Right forelimb (tissue), 1 donor: ENCODE measurements at places on chromosomes 16 and 17.
A peak's percentile ranks its signal among the peaks of the same experiment; 100 is the strongest.

- DNase-seq: no peak
Observed at GRCh38 chr16:320206-320605, 32.3 kb downstream of the AXIN1 start.

GRCh38 chr17:48240562-48241130, 133.1 kb downstream of the SNX11 start:
- DNase-seq: no peak

DNA sequence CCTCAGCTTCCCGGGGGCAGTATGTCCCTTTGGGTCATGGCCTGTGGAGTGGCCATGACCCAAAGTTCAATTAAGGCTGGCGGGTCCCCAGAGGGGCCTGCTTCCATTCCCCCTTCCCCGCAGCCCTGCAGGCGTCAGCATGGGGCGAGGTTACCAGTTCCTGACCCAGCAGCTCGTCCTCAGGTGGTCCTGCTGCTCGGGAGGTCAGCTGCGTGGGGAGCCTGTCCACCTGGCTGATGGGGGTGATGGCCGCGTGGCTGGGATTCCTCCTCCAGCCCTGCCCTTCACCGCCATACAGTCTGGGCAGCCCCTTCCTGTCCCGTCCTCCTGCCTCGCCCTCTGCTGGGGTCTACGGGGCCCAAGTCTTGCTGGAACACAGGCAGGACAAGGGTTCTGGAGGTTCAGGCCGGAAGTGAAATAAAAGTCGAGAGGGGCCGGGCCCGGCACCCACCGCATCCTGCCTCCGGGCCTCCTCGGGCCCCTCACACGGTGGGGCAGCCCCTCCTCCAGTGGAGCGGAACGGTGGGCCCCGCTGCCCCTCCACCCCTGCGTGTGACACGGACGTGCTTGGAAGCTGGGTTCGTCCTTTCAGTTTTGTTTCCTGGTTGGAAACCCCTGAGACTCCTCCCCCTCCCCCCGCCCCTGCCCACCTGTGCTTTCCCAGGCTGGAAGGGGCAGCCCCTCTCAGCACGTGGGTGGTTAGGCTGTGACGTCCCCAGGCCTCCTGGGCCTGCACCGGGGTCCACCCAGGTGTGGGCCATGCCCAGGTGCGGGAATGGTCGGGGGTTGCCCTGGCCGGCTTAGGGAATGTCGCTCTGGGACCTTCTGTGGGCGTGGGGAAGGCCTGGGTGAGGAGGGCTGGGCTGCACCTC, 6.8 kb downstream of the UBALD2 start:
- DNase-seq: no peak

- DNase-seq: no peak
Observed at GRCh38 chr17:59876107-59876506, 16.6 kb downstream of the TUBD1 start.

DNA sequence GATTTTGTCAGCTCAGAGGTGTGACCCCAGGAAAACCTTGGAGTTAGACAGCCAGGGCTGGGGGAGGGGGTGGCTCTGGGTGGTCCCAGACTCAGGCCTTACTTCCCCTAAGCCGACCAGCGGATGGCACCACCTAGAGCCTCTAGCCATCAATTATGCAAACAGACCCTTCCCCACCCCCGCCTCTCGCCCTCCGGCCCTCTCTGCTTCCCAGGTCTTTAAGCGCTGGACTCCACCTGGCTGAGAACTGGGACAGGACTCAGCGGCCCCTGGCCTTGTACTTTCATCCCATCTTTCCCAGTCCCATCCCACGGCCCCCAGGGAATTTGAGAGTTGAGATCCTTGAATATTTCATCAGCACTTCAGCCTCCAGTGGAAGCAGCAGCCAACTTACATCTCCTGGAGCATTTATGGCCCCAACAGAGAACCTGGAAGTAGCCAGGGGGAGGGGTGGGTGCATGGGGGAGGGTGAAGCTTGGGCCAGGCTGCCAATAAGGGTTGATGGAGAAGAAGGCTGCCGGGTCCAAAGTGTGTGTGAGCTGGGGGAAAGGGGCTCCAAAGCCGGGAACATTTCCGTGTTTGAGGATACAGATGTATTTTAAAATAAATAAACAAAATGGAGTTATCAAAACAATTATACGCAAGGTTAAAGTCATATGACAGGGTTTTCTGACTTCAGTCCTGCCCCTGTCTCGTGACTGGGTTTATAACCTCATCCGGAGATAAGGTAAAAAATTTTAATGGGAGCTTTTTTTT, 7.5 kb upstream of the JUP start:
- no peak for DNase-seq

DNA sequence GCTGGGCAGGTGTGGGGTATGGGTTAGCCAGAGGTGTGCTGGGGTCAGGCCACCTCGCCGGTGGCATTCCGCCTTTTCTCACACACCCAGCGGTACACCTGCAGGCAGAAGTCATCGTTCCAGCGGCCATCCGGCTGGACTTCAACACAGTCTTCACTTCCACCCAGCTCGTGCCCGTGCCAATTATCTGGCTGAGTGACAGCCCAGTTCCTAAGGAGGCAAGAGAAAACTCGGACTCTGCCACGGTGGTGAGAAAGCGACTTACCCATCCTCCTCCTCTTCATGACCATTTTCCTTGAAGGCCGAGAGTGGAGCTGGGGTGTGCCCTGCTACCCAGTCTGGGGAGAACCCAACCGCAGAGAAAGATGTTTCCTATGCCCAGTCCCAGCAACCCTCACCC, 13.1 kb downstream of the ASGR2 start:
- DNase-seq: no peak

DNA sequence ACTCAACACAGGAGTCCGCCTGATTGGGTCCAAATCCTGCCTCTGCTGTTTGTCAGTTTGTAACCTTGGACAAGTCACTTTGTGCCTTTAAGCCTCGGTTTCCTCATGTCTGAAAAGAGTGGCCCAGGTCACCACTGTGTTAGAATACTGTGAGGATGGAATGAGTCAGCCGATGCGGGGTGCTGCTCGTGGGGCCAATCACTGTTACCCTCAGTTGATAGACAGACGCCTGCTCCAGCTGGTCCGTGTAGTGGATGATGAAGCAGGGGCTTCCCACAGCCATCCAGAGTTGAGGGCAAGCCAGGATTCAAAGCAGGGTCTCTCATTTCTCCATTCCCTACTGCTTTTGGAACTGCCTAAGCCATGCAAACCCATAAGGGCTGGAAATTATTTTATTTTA, 5.8 kb downstream of the FBXL19 start:
- no peak for DNase-seq

- no peak for DNase-seq
Observed at GRCh38 chr16:66036184-66036583, 330.3 kb upstream of the CDH5 start.

GRCh38 chr17:58535431-58535830, 21.0 kb upstream of the MTMR4 start:
- no peak for DNase-seq

DNA sequence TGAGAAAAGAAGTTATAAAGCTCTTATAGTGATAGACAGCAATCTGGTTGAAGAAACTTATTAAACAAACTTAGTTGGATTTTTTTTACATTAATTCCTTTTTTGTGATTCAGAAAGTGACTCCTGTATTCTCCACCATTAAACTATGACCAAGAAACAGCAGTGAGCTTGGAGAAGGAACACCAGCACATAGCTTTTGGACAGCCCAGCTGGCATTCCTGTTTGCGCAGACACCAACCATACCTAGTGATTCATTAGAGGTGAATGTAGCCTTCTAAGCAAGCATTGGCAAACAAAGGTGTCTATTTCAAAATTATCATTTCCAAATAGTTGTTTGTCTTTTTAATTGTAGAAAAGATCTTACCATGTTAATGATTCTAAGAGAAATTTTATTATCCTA, 94.4 kb downstream of the STXBP4 start:
- no peak for DNase-seq

GRCh38 chr17:35774499-35774898, 13.8 kb downstream of the C17orf50 start:
- peak; percentile 68 for DNase-seq

DNA sequence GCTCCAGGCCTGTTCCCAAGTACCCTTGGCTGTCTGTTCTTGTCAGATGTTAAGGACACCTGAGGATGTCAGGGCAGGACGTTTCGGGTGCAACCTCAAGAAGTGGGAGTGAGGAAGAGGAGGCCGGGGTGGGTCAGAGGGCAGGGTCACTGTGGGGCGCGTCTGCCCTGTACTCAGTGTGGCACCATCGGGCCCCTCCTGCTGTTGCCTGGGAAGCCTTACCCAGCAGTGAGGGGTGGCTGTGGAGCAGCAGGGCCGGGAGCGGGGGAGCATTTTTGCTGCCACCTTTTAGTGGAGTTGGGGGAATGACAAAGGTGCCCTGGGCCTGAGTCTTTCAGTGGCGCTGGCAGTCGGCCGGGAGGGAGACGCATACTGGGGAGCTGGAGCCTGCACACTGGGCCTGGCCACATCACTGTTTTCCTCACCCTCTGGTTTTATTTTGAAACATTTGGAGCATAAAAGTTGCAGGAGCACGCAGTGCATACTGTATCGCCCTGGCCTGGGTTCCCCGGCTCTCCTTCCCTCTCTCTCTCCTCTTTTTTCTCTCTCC, 11.1 kb upstream of the FLYWCH1 start:
- no peak for DNase-seq

DNA sequence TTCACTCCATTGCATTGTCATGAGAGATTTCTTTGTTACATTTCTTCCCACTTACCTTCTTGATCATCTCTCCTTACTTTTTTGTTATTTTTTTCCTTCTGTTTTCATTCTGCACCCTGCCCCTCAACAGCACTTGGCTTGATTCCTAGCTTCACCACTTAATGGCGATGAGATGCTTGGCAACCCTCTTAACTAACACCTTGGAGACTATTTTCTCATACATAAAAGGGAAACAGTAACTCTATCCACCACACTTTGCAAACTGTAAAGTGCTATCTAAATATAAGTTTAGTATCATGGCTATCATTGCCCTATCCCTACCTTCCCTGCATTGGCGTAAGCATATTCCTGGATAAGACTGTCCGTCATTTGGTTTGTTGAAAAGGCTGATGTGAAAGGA, 177.3 kb downstream of the SHISA6 start:
- no peak for DNase-seq

DNA sequence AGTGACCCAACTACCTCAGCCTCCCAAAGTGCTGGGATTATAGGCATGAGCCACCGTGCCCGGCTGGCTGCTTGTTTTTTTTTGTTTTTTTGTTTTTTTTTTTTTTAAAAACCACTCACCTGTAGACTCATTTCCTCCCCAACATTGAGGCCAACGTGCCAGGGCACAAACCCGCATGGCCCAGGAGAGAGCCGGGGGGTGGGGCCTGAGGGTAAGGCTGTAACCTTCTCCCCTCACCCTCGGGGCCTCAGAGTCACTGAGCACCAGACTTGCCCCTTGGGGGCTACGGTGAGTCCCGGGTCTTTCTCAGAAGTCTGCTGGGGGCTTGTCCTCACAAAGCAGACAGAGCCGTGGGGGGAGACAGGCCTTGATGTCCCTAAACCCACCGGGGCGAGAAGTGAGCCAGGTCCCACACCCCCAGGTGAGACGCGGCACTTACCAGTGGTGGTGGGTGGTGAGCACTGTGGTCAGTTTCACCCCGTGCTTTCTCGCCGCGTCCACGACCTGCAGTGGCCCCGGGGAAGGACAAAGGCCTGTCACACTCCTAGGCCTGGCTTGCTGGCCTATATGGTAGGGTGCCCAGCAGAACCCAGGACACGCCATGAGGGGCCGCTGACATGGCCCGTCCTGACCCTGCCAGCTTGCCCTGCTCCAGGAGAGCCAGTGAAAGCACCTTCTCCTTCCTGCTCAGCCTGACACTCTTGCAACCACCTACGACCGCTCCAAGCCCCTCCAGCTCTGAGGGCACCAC, 4.6 kb downstream of the HAGH start:
- no peak for DNase-seq

GRCh38 chr17:65409381-65409780, 152.1 kb downstream of the AXIN2 start:
- DNase-seq: no peak

- no peak for DNase-seq
Observed at GRCh38 chr17:81438007-81438659, 42.9 kb downstream of the BAHCC1 start.

GRCh38 chr16:85566561-85567100, 46.5 kb upstream of the GSE1 start:
- DNase-seq: no peak

GRCh38 chr17:61219460-61219859, 180.2 kb upstream of the TBX2 start:
- DNase-seq: no peak

GRCh38 chr17:49407086-49407485, 7.6 kb downstream of the PHB1 start:
- DNase-seq: no peak

DNA sequence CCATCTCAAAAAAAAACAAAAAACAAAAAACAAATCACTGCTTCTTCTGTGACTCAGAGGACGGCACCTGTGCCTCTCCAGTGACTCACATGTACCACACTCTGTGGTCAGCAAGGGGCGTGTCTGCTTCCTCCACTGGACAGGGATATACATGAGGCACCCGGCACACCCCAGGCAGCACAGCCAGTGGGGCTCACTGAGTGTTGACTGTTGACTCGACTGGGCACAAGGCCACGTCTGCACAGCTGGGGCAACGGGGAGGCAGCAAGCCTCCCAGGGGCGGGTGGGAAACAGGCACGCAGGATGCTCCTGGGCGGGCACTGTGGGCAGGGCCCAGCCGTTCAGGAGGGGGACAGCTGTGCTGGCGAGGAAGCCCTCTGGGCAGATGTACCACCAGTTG, 64.1 kb downstream of the TIMM22 start:
- DNase-seq: peak; percentile 70

DNA sequence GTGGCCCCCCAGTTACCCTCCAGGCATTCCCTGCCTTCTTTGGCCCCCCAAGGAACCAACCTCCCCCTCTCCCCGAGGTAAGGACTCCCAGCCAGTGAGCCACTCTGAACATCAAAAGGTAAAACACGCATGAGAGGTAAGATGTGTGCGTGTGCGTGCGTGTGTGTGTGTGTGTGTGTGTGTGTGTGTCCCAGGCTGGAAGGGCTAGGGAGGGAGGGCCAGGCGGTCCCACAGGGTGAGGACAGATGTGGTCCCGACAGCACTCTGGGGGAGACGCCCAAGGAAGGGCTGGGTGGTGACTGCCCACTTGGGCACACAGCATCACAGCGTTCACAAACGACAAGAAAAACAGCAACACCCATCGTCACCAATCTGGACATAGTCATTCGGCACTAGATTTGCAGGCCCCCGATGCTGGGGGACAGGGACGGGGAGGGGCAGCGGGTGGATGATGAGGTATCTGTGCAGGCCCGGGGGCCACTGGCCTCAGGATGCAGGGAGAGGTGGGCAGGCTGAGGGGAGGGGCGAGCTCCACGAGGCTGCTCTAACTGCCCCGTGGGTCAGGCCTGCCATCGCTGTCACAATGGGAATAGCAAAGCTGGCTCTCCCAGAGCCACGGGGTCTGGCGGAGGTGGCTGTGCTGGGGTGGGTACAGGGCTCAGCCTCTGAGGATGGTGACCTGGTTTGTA, 16.3 kb downstream of the MNT start:
- no peak for DNase-seq

GRCh38 chr17:7842380-7843256, 8.6 kb downstream of the KDM6B start:
- peak; percentile 74 for DNase-seq

- no peak for DNase-seq
Observed at GRCh38 chr16:83738923-83739503, 68.8 kb upstream of the HSBP1 start.

- DNase-seq: no peak
Observed at GRCh38 chr16:56450275-56450985, 702 bp downstream of the NUDT21 start.

- no peak for DNase-seq
Observed at GRCh38 chr16:2990891-2991290, 10.6 kb upstream of the PKMYT1 start.

GRCh38 chr17:69361156-69361555, 34.2 kb upstream of the ABCA5 start:
- no peak for DNase-seq
